Stimulated activated naive B cell treated with anti-CD40 and anti-IgM and Interleukin-4, amounts not matched to agents 10 μg/mL and 1 μg/mL and 100 μg/mL, for 72 hours (primary cell): ENCODE measurements at places on chromosomes 6 and 20.

- DNase-seq: no peak
Observed at GRCh38 chr20:53940360-53940702, 130.1 kb downstream of the BCAS1 start.

- DNase-seq: no peak
Observed at GRCh38 chr6:158737710-158738615, 81.2 kb downstream of the EZR start.

GRCh38 chr6:137816133-137816579 lies 50.9 kb upstream of the TNFAIP3 start:
- no peak for DNase-seq

- DNase-seq: no peak
Observed at GRCh38 chr6:166655251-166655650, 28.2 kb upstream of the RPS6KA2 start.

GRCh38 chr6:30465595-30466306 lies 23.6 kb upstream of the HLA-E start:
- no peak for DNase-seq

GRCh38 chr20:63440366-63440955 lies 32.0 kb downstream of the KCNQ2 start:
- no peak for DNase-seq

GRCh38 chr6:167532410-167533288 lies 207.8 kb downstream of the TTLL2 start:
- DNase-seq: no peak

- DNase-seq: no peak
Observed at GRCh38 chr20:59466107-59466815, 138.1 kb upstream of the PHACTR3 start.
